ENCODE measurements at places on chromosomes 3 and 15.

GRCh38 chr3:39637807-39638206 lies 170.3 kb downstream of the MOBP start:
- no peak for DNase-seq

GRCh38 chr3:117922039-117922438 lies 1112.6 kb downstream of the IGSF11 start:
- DNase-seq, result no peak

DNA sequence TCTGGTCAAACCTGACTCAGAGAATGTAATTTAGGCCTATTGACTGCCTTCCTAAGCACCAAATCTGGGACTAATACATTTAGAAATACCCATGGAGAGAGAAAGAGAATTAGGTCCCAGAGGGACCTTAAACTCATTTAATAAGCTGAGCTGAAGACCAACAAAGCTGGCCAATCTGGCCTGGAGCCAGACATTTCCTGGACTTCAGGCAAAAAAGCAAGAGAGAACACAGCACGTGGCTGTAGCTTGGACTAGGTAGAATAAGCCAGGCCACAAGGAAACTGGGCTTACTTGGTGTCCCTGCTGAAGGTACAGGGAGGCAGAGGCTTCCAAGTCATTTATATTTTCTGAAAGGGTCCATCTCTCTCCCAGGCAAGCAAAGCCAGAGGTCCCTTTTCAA lies 88.1 kb downstream of the RTP4 start:
- no peak for DNase-seq

DNA sequence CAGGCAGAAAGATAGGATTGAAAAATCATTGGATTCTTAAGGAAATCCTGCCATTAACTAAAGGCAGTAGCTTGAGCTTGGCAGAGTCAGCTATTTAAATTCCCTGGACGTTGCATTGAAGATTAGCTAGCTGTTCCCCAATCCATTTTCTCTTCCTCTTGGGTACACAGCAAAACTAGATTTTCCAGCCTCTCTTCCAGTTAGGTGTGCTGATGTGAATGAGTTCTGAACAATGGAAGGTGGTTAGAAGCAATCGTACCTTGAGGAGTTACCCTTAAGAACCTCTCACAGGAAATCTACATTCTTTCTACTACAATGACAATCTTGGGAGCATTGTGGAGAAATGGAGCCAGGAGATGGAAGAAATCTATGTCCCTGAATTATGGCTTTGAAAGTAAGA lies 383.2 kb upstream of the TBL1XR1 start:
- no peak for DNase-seq

GRCh38 chr15:22866079-22866478 lies 27.6 kb downstream of the NIPA2 start:
- DNase-seq, result no peak

GRCh38 chr15:93321881-93322282 lies 232.9 kb upstream of the RGMA start:
- DNase-seq, result no peak

DNA sequence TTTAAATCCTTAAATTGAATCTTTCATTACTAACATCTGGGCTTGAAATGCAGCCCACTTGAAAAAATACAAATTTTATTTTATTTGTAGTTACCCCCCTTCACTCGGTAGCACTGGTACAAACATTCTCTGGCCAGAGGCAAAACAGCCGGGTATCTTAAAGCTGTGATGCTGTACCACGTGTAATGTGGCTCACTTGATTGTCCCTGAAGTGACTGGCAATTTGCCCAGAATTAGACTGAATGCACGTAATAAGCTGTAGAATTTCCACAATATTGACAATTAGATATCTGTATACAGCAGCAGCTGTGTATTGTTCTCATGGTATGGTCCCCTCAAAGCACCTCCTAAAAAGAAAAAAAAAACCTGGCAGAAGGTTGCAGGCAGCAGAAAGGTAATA lies 192.8 kb upstream of the TBC1D5 start:
- no peak for DNase-seq

Data from frontal cortex (tissue), 4 donors.